ENCODE measurements at places on chromosomes 16 and 17. TPM values are rescaled to one million over a fixed set of nuclear protein-coding genes. Genes with fewer than 3 reads are reported as not detected.
A peak's percentile ranks its signal among the peaks of the same experiment; 100 is the strongest.

The ARSG gene
- 4.1 TPM for polyA plus RNA-seq

DNA sequence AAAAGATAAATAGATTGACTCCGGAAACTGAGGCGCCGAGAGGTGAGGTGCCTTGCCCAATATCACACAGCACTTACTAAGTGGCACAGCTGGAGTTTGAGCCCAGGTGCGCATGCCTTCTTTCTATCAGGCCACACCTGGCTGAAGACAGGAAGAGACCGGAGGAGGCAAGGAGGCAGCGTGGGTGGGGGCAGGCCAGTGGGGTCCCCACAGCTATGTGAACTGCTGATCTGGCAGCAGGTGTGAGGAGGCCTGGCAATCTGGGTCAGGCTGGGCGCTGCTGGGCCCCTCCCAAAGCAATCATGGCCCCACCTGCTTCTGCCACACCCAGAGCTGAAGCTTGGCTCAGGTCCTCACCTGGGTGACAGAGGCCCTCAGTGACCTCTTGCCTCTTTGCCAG, 1.9 kb upstream of the GDPD3 start:
- DNase-seq = no peak

DNA sequence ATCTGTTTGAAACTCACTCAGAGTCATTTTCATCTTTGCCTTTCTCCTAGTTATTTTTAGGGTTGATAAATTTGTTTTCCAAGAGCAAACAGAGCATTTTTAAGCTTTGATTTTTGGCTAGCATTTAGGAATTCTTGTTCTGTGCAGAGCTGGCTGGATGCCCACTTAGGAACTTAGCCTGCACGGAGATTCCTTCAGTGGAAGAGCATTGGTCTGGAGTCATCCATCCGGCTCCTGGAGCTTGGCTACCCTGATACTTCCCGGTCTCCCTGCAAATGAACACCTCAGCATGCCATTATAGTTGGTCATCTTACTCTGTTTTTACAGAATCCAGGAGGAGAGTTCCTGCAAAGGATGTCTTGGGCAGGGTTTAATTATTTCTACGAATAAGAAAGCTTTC, 57.1 kb downstream of the SPECC1 start:
- DNase-seq = peak; percentile 13

The DPEP2 gene
- 3.0 TPM for polyA plus RNA-seq

The KCNAB3 gene
- polyA plus RNA-seq = 8.7 TPM

DNA sequence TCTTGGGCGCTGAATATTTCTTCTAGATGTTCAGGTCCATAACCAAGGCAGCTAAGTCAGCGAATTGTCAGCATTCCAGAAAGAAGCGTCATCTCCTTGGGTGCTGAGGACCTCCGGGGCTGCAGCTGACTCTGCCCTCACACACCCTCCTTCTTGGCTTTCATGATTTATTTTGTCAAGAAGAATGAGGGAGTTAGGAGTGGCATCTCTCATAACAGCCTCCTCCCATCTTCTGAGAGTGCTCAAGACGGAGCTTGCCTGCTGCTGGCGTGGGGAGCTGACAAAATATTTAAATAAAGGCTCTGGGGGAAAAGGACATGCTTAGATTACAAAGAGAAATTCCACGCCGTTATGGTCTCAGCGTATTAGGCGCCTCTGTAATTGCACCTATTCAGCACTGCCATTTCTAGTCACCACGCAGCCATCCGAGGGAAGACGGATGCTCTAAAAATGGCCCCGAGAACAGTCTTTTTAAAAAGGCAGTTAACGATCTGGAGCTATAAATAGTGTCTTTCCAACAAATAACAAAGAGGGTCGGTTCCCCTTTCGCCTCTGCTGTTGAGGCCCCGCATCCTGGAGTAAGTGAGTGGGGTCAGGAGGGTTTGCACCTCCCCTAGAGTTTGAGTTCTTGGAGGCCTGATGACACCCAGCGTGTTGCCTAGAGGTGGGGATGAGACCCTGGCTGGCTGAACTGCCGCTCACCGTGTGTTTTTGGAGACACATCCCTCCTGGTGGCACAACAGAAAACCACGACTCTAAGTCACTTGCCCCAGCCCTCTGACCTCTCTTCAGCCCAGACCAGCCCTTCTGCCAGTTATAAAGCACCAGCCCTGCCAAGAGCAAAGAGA, 187.0 kb downstream of the CCDC182 start:
- DNase-seq = no peak

Data from right lung (tissue), 10 donors.